ENCODE measurements at places on chromosomes 3 and 15.

DNA sequence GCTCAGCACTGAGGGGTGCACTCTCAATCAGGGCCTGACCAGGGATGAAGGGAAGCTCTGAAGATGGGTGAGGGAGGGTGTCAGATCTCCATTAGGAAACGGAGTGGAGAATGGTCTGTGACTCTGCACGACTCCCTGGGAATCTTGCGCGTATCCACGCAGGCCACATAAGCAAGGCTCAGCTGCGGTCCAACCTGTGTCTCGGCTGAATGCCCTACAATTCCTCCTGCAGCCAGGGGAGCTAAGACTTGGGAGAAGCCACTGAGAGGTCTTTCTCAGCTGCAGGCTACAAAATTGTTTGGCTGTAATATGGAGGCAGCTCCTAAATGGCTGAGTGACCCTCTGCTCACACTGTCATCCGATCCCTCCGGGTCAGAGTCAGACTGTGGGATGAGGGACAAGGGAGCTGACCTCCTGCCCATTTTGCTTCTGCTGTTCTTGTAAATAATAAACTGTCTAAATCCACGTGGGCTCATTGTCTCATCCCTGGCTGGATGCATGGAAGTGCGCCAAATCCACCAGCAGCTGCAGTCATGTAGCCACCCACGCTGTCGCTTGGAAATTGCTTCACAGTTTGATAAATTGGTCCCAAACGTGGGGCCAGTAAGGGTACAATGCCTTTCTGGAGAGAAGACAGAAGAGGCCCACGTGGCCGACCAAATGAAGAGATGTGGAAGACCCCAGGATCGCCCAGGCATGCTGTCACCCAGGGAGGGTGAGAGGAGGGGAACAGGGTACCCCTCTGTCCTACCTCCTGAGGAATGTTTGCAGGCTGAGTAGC lies 30.5 kb downstream of the ALS2CL start:
- no peak for DNase-seq

DNA sequence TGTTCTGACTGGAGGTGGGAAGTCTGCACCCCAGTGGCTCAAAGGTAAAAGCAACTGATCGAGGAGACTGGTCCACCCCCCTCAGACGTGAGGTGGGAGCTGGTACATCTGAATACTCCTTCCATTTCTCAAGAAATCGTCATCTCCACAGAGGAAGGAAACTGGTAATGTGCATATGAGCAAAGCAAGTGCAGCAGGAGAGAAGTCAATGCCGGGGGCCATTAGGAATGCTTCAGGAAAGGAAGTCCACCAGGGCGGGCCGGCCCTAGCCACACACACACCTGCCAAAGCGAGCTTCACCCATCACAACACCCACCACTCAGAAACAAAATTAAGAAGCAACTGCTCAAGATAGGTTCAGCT lies 8.5 kb downstream of the TBC1D2B start:
- DNase-seq, result no peak

DNA sequence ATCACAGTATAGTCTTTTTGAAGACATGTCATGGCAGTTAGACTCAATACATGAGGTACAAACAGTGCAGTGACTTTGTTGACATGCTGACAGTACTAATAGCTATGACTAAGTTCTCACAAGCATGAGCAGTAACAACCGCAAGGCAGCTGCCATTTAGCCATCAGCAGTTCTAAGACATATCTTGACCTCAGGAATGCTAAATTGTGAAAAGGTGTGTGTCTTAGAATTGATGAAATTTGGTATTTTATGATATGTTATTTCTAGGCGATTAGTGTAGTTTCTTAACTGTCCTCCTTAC lies 60.7 kb upstream of the FURIN start:
- DNase-seq, result no peak

GRCh38 chr15:56723787-56724186 lies 9.5 kb downstream of the ZNF280D start:
- no peak for DNase-seq

- DNase-seq, result no peak
Observed at GRCh38 chr3:55676643-55677042, 189.5 kb upstream of the WNT5A start.

DNA sequence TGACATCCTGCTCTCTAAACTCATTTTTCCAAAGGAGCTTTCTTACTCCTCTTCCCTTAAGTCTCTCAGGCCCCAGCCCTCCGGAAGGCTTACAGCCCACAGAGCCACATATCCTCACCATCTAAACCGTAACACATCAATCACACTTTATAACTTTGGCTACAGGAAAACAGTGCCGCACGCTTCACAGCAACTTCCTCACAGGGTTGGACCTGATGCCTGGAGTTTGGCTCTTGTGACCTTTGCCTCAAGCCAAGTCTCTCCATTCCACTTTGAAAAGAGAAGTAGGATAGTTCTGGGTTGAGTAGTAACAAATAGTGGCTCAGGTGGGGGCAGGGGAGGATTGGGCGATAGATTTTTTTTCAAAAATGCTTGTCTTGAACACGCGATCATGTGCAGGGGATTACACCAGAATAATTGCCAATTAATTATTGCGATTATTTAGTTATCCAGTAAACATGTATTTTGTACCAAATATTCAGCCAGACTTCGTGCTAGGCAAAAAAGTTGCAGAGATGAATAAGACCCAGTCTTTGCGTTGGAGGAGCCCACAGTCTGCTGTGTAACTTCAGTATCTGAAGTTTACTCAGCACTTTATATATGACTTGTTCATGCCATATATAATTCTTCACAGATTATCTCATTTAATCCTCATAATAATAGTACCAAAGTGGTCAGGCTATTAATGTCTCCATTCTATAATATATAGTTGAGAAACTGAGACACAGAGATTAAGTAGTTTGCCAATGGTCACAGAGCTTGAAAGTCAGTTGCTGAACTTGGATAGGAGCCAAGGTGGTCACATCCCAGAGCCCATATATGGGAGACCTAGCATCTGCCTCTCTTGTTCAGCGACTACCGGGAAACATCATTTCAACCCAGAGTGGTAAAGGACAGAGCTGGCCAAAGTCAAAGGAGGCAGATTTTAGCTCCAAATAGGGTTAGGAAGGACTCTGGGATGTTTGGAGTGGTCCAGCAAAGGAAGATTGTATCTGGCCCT lies 2.4 kb upstream of the ETV5 start:
- no peak for DNase-seq

GRCh38 chr3:99498550-99499234 lies 139.7 kb upstream of the COL8A1 start:
- no peak for DNase-seq

- DNase-seq, result peak; percentile 3
Observed at GRCh38 chr3:4290272-4290893, 12.8 kb upstream of the SETMAR start.

DNA sequence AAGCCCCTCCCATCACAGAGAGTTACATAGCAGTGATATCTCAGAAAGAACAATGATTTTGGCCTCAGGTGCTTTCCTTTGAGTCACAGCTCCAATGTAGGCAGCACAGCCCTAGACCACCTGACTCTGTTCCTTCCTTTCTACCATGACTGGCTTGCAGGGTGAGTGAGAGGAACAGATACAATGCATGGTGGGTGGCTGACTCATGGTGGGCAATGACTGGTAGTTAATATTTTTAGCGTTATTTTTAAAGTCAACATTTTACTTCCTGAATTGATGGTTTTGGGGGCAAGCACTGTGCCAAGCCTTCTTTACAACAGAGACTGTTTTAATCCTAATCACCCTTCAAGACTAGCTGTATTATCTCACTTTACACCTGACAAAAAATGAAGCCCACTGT lies 32.8 kb upstream of the ST3GAL6 start:
- no peak for DNase-seq

GRCh38 chr3:116423945-116424344 lies 21.3 kb downstream of the LSAMP start:
- no peak for DNase-seq

DNA sequence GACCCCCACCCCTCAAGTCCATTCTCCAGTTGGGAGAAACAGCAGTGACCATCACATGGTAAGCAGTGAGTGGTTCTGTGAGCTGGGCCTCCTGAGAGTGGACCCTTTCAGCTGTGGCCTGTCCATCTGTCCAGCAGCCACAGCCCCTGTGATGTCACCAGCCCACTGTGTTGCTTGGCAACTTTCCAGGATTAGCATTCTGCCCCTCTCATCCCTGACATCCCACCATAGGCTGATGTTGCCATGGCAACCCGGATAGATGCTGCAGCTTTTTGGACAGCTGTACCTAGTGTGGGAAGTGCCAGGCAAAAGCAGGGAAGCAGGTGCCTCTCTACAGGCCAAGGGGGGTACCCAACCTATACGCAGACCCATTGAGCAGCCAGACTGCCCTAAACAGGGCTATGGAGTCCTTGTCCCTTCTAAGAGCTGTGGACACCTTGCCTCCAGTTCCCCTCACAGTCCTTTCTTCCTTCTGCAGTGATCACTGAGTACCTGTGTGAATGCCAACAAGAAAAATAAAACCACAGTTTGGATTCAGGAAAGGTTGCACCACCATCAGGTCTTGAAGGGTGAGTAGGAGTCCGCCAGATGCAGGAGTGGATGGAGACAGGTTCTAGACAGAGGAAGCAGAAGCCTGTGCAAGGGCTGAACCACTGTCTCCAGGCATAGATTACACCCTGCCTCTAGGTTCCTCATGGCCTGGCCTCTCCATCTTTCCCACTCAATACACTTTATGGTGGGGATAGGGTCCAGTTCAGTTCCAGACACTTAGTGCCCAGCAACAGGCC lies at the start of gene DNAH1:
DNAH1 (plus strand) TSS at position 343 of the 788 bp plus-strand sequence. CDS start 6,124 bp downstream, outside the sequence.
- DNase-seq, result no peak

GRCh38 chr3:44128057-44128775 lies 113.5 kb upstream of the TOPAZ1 start:
- no peak for DNase-seq

GRCh38 chr15:40582726-40583246 lies 11.3 kb upstream of the KNL1 start:
- DNase-seq, result no peak

DNA sequence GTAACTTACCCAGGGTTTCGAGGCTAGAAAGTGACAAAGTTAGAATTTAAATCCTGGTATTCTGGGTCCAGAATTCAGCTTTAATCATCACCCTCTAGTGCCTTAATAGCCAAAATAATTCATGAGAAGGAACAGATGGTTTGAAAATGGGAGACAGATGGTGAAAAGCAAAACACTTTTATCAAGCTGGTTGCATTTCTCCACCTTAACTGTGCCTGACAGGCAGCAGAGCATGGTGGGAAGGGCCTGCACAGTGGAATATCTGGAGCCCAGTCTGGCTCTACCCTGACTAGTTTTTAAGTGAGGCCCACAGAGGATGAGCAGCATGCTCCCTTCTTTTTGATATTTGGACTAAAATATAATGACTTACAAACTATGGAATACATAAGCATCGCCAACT lies 35.6 kb upstream of the RASGRP1 start:
- no peak for DNase-seq

- no peak for DNase-seq
Observed at GRCh38 chr3:178967177-178967532, 104.5 kb downstream of the ZMAT3 start.

GRCh38 chr3:122257644-122258364 lies 67.2 kb upstream of the CSTA start:
- DNase-seq, result no peak

- DNase-seq, result no peak
Observed at GRCh38 chr3:120824613-120825012, 82.1 kb downstream of the GTF2E1 start.

DNA sequence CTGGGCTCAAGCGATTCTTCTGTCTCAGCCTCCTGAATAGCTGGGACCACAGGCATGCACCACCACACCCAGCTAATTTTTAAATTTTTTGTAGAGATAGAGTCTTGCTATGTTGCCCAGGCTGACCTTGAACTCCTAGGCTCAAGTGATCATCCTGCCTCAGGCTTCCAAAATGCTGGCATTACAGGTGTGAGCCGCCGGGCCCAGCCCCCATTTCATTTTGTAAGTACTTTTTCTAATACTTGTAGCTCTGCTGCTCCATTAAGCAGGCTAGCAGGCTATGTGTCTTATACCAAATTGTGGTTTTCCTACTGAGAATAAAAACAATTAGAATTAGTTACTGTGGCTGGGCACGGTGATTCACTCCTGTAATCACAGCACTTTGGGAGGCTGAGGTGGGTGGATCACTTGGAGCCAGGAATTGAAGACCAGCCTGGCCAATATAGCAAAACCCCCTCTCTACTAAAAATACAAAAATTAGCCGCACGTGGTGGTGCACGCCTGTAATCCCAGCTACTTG lies 22.4 kb downstream of the NIPA1 start:
- no peak for DNase-seq

GRCh38 chr3:174613173-174613572 lies 246.0 kb upstream of the NAALADL2 start:
- DNase-seq, result no peak

GRCh38 chr3:46672349-46672695 lies 21.2 kb downstream of the ALS2CL start:
- no peak for DNase-seq

DNA sequence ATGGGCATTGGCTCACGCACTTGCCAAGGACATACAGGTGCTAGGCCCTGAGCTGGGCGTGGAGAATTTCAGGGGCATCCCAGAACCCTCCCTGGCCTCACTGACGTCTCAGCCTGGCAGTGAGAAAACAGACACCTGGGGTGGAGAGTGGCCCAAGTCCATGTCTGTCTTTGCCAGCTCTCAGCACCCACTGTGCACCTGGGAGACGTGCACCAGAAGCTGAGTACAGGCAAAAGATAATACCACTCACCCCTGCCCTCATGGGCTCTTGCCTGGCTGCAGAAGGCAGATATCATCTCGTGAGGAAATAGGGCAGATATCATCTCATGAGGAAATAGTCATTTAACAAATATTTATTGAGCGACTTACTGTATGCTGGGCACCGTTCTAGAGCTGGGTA lies 8.0 kb downstream of the LOXL1 start:
- DNase-seq, result no peak

- DNase-seq, result peak; percentile 54
Observed at GRCh38 chr15:51299187-51300015, 39.0 kb downstream of the CYP19A1 start.

GRCh38 chr3:175155172-175155571 lies 296.0 kb downstream of the NAALADL2 start:
- no peak for DNase-seq

DNA sequence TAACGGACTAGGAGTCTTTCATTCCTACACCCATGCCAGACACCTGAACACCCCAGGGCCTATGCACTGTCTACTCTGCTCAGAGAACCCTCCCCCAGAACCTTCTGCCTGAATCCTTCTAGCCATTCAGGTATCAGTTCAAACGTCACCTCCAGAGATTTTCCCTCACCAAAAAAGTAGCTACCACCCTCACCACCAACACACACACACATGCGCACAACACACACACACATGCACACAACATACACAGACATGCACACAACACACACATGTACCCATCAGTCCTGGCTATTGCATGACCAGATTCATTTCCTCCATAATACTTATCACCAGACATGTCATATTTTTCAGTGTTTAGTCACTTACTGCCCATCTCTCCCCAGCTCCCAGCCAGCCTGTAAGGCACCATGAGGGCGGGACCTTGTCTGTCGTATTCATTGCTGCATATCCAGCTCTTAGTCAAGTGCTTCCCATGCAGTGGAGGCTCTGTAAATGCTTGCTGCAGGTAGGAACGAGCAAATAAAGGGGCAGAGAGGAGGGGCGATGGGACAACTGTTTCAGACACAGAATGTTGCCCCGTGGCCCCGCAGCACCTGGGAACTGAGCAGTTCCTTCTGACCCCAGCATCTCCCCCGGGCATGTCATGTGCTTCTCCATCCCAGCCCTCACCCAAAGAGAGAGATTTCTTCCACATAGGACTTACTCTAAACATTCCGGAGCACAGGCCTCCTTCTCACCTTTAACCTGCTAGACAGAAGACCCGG lies 29.2 kb downstream of the XXYLT1 start:
- no peak for DNase-seq

GRCh38 chr3:176839901-176840300 lies 357.4 kb downstream of the TBL1XR1 start:
- no peak for DNase-seq
